ENCODE measurements at places on chromosomes 5 and 9.
A peak's percentile ranks its signal among the peaks of the same experiment; 100 is the strongest.

GRCh38 chr9:116550696-116551436 lies 136.2 kb upstream of the TRIM32 start:
- DNase-seq: no peak

GRCh38 chr5:172920447-172920849 lies 38.8 kb upstream of the RPL26L1 start:
- DNase-seq: no peak

- no peak for DNase-seq
Observed at GRCh38 chr5:157528036-157528632, 47.4 kb downstream of the ADAM19 start.

GRCh38 chr9:133876144-133876543 lies 116.0 kb downstream of the VAV2 start:
- no peak for DNase-seq

DNA sequence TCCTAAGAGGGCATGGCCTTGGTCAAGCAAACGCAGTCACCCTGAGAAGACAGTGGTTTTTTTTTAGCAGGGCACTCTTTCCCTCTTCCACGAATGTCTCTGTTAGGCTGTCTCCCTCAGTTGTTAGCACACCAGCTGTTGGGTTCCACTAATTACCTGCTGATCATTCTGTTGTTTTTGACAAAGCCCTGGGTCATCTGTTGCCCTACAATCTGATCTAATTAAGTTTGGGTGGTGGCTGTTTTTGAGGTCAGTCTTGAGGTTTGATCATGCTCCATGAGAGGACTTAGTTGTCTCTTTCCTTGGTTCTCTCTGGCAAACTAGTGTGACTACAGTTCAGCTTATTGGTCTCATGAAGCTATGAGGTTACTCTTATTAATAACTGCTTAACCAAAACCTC lies 5.0 kb upstream of the PTPDC1 start:
- no peak for DNase-seq

DNA sequence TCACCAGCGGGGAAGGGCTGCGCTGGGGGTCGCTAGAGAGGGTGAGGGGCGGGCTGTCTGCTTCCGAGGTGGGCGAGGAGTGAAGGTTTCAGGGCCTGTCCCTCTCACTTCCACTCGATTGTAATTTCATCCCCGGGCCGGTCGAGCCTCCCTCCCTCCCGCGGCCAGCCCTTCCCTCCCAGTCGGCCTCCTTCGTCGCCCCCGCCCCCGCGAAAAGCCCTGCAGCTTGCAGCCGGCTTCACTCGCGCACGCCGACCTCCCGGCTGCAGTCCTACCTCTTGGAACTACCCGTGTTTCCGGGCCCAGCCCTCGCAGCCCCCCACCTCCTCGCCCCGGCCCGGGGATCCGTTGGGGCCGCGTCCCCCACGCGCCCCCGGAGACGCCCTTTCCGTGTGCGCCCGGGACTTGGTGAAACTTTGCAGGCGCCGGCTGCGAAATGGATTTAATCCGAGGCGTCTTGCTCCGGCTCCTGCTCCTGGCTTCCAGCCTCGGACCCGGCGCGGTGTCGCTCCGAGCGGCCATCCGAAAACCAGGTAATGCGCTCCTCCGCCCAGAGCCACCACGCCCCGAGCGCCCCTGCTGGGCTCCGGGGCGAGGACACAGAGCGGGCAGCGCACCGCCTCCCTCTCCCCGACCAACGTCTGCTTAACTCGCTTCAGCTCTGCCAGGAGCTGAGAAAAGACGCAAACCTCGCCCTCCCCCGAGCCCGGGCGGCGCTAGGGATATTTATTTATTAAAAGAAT lies at the start of gene EGFLAM:
Gene EGFLAM, plus strand, starts transcription at position 241 of the 743 bp plus-strand sequence. Its CDS starts 196 bp downstream, at position 437.
- DNase-seq: no peak

GRCh38 chr9:21607576-21607975 lies 125.5 kb upstream of the IFNE start:
- peak; percentile 59 for DNase-seq

DNA sequence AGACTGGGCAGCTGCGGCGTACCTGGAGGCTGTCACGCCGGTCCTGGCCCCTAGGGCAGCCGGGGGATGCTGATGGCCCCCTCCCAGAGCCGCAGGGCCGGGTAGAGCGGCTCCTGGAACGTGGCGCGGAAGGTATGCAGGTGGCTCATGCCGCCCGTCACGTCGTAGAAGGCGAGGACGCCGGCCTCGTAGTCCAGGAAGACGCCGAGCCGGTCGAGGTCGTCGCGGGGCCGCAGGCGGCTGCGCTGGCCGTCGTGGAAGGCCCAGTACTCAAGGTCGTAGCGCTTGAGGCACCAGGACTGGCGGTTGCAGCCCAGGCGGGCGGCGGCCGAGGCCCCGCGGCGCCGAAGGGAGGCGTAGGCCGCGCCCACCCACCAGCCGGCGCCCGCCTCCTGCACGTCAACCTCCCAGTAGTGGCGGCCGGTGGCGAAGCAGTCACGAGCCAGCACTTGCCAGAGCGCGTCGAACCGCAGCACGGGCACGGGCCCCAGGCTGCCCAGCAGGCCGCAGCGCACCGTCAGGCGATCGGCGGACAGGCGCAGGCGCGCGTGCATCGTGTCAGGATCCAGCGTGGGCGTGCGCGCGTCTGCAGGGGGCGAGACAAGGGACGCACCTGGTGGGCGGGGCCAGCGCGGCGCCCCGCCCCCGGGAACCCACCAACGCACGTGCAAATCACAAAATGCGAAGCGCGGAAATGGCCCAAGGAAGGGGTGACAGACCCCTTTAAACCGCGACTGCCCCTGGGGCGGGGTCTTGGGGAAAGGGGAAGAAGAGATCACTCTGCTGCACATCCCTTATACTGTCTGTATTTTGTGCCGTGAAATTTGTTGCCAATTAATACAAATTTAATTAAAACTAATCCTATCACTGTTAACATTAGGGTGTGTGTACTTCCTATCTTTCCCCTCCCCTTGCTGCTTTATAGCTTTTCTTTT lies 31.2 kb downstream of the NANS start:
- DNase-seq: peak; percentile 37

DNA sequence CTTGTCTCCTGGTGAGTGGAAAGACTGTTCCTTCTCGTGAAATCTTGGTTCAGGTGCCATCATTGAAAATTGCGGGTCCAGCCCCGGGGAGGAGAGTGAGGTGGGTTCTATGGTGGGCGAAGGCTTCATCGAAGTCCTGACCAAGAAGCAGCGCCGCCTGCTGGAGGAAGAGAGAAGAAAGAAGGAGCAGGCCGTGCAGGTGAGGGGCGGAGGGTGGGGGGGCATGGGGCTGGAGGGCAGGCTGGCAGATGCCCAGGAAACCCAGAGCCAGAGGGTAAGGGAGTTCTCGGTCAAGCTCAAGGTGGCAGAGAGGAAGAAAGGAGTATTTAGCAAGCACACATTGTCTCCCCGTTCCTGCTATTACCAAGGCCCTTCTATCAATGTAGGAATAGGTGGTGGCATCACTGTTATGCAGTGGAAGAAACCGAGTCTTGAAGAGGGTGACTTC lies 24.3 kb upstream of the POMT1 start:
- DNase-seq: peak; percentile 40

- no peak for DNase-seq
Observed at GRCh38 chr9:36831381-36832161, 202.5 kb downstream of the PAX5 start.

All from suppressor macrophage treated with lipopolysaccharide for 4 hours (primary cell).